Stimulated activated naive B cell treated with anti-CD40 and anti-IgM and Interleukin-4, amounts not matched to agents 10 μg/mL and 1 μg/mL and 100 μg/mL, for 72 hours (primary cell): ENCODE measurements at places on chromosomes 5 and 9.

GRCh38 chr5:77650686-77651085 is 12.2 kb upstream of the OTP start:
- DNase-seq = no peak

DNA sequence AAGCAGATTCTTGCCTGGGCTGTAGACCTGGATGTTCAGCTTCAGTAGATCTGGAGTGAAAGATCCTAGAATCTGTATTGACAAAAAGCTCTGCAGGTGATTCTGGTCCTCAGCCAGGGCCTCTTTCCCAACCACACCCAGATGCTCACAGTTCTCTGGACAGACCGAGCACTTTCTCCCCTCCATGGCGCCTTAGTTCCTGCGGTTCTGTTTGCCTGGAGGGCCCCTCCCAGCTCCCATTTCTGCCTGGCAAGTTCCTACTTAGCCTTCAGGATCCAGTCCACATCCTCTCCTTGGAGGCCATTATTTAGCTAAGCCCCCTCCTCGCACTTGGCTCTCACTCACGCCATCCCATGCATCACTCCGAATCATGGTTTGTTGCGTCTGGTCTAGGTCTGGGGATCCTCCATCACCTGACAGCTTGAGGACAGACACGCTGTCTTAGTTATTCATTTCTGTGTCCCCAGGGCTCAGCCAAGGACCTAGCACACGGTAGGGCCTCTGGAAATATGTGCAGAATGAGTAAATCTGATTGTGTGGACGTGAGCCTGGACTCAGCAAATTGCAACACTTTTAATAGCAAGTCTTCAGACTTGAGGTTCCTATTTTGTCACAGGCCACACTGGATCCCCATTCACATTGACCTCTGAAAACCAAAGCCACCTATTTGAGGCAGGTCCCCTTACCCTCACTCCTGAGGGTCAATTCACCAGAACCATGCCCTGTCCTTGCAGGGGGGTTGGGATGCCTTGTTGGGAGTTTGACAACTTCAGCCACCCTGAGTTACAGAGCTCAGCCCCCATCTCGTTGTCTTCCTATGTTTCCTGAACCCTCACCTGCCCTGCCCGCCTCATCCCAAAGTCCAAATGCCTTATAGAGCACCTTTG is 50.7 kb downstream of the COL15A1 start:
- no peak for DNase-seq

DNA sequence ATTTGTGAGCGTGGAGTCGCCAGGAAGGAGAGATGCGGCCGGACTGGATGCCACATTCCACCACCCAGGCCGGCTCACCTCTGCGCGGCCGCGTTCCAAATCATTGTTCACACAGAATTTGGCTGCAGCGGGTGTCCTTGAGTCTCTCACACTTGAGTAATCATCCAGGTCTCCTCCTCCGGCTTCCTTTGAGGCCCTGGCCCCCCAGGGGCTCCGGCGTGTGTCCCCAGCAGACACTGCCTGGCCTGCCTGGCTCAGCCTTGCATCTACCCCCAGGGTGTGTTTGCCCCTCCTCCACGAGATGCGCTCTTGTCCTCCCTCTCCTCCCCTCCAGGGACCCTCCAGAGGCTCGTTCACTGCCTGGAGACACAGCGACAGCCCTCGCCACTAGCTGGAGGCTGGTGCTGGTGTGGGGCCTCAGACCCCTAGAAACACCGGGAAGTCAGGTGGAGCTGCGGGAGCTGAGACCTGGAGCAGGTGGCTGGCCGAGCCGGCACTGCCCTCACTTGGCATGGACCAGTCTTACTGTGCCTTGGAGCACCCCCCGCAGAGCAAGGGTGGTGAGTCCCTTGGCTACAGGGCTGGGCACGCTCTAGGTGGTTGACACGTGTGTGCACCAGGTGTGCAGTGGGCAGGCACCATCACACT is 7.0 kb upstream of the SLC9A3 start:
- no peak for DNase-seq

GRCh38 chr9:126411225-126411947 is 84.8 kb downstream of the MVB12B start:
- DNase-seq = no peak

- DNase-seq = no peak
Measured at GRCh38 chr5:17005107-17005828, 69.2 kb upstream of the MYO10 start.

DNA sequence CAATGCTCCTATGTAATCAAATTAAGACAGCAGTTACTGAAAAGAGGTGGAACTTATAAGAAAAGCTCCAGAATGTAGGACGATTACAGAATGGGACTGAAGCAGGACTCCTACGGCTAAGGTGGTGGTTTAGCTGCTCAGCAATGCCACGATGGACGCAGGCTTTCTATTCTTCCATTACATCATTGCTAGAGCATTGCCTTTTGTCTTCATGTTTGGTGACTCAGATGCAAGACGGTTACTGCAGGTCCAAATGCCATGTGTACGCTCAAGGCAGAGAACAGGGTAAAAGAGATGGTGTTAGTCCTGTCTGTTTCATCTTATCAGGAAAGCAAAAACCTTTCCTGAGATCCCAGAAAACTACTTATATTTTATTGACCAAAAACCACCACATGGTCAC is 255.1 kb downstream of the ZSWIM6 start:
- no peak for DNase-seq

GRCh38 chr9:70481471-70481870 is 67.0 kb upstream of the KLF9 start:
- DNase-seq = no peak

GRCh38 chr9:130665431-130666392 is 1.3 kb downstream of the PRDM12 start:
- no peak for DNase-seq

- DNase-seq = no peak
Measured at GRCh38 chr9:71737455-71737854, 30.9 kb downstream of the CEMIP2 start.
